ENCODE measurements at places on chromosomes 4 and X.

DNA sequence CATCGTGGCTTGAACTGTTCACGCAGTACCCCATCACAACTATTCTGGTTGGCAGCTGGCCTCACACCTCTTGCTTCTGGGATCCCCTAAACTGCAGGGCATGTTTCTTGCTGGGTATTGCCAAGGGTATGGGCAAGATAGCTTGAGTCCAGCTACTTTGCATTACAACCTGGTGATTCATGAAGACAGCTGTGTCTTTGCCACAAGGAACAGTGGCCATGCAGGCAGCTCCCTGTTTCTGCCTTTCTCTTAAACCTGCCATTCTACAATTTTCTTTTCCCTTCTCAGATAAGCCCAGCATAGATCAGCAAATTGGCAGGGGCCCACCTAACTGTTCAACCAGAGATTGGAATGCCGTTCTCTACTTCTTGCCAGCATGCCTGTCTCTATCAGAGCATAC lies 42.8 kb downstream of the TENM3 start:
- DNase-seq: no peak

- no peak for DNase-seq
Observed at GRCh38 chr4:11004818-11005217, 320.2 kb upstream of the CLNK start.

DNA sequence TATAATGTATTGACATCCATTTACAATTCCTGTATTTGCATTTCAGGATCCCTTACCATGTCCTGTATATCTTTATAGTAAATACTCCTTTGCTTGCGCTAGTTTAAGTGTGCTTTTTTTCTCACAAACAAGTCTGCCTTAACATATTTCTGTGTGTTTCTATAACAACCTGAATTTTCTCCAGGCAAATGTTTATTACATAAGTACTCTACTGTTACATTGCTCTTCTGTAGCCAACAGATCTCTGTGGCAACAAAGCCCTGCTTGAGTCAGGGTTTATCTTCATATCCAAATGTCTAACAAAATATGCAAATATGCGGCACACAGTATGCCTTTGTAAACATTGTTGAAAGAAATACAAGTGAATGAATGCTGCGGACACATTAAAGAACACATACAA lies 625.5 kb downstream of the TLL1 start:
- no peak for DNase-seq

DNA sequence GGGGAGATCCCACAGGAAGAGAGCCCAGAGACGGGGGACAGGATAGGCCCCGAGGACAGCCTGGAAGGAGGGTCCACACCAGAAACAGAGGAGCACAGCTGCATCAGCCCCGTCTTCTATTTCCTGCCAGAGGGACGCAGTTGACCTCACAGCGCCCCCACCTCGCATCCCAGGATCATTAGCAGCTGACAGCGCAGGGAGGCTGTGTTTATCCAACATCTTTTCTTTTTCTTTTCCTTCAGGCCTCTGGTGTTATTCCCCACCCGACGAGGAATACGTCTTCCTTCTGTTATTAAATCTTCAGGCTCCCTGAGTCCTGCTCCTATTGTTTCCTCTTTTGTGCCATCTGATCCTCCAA lies 75.4 kb downstream of the DCHS2 start:
- no peak for DNase-seq

GRCh38 chr4:5893591-5893990 lies 705 bp upstream of the CRMP1 start:
- no peak for DNase-seq

- no peak for DNase-seq
Observed at GRCh38 chr4:122602277-122603142, 18.4 kb downstream of the IL21 start.

DNA sequence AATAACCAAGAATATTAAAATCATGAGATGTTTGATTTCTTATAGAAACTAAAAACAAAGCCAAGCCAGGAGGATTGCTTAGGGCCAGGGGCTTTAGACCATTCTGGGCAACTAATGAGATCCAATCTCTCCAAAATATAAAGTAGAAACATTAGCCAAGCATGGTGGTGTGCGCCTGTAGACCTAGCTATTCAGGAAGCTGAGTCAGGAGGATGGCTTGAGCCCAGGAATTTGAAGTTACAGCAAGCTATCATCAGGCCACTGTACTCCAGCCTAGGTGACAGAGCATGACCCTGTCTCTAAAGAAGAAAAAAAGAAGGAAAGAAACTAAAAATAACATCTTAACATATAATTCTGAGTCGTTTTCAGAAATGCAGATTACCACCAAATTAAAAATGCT lies 96.7 kb downstream of the NAF1 start:
- no peak for DNase-seq

DNA sequence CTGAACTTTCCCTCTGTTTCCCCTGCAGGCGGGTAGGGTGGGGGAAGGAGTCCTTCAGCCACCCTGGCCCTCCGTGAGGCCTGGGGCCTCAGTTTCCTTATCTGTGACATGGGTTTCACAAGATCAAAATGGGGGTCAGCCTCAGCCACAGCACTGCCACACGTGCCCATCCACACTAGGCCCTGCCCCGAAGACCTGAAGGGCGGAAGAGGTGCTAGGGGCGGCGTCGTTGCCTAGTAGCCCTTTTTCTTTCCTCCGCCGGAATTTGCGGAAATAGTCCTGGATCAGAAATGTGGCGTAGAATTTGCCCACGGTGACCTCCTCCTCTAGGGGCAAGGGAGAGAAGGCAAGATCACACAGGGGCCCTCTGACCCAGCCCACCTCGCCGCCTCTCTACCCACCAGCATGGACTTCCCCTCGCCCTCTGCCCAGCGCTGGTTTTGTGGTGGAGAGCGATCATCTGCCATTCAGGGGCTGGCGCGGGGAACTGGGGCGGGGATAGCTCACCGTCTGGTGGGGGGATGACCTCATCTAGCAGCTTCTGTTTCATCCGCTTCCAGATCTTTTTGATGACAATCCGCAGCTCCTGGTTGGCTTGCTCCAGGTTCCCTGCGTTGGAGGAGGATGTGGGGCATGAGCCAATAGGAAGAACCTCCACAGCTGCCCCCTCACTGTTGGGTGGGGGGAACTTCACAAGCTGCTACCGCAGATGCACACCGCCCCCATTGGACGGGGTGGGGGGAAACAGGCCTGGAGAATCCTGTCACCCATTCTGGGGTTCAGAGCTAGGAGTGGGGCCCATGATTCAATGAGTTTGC lies 9.7 kb upstream of the SYP start:
- no peak for DNase-seq

- DNase-seq: no peak
Observed at GRCh38 chr4:80070880-80071603, 2.0 kb downstream of the ANTXR2 start.

GRCh38 chrX:71053217-71053621 lies 14.9 kb downstream of the SNX12 start:
- DNase-seq: no peak

- DNase-seq: no peak
Observed at GRCh38 chr4:153217440-153217839, 13.2 kb downstream of the TRIM2 start.

DNA sequence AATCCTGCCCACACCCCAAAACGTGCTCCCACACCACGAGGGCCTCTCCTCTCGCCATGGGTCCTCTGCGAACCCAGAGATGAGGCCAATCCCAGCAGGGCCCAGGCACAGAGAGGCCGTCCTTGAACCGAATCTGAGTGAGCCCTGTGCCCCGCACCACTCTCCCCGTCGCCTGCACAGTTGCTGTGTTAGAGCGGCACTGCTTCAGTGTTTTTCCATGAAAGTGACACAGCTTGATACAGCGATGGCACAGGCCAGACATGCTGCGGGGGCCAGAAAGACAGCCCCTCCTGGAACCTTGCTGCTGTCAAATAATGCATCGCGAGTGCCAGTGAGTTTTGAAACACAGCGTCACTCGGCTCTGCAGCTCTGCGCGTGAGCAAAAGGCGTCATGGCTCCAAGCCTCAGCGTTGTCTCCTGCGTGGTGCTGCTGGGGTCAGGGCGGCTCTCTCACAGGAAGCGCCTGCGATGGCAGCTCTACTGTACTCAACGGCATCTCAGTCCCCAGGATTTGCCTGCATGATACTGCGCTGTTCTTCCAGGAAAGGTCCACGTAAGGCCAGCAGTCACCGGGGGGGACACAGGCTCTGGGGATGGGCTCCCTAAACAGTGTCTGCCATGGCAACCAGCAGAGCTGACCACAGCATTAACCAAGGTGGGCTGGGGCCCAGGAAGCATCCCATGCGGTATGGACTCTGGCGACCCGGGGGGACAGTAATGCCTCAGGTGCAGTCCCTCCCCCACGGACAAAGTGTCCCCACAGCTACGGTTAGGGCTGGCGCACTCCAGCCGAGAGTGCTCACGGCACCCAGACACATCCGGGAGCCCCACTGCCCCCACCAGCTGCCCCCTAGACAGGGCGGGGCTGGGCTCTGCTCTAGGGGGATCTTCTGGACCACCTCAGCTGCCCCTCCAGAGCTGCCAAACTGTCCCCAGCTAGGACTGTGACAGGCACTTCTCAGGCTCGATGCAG lies 63.1 kb downstream of the ACOX3 start:
- no peak for DNase-seq

GRCh38 chr4:104589264-104589868 lies 94.7 kb upstream of the CXXC4 start:
- no peak for DNase-seq

GRCh38 chrX:150536455-150537116 lies 31.8 kb upstream of the MTM1 start:
- no peak for DNase-seq

- DNase-seq: no peak
Observed at GRCh38 chr4:109967798-109968520, 55.3 kb downstream of the EGF start.

GRCh38 chr4:84647312-84647884 lies 64.5 kb downstream of the CDS1 start:
- DNase-seq: no peak

DNA sequence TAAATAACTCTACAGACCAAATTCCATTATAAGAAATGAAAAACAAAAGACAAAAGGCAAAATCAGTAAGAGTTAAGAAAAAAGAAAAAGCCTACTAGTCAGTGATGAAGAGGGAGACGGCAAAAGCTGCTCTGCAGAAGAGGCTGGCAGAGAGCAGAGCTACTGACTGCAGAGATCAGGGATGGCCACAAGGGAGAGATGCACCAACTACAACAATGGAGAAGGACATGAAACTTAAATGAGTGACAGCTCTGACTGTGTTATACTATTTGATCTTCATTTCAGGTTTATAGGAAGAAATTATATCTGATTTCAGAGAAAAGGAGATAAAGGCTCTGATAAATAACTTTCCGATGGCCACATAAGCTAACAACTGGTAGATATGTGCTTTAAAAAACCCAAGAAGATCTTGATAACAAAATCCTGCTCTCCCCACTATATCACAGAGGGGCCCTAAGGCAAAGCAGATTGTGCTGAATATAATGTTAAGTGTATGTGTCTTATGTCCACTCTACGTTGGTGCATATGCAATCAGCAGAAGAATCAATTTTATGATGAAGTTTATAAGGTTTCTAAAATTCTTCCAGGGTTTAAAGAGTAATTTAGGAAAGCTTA lies 58.4 kb upstream of the COX18 start:
- DNase-seq: no peak

DNA sequence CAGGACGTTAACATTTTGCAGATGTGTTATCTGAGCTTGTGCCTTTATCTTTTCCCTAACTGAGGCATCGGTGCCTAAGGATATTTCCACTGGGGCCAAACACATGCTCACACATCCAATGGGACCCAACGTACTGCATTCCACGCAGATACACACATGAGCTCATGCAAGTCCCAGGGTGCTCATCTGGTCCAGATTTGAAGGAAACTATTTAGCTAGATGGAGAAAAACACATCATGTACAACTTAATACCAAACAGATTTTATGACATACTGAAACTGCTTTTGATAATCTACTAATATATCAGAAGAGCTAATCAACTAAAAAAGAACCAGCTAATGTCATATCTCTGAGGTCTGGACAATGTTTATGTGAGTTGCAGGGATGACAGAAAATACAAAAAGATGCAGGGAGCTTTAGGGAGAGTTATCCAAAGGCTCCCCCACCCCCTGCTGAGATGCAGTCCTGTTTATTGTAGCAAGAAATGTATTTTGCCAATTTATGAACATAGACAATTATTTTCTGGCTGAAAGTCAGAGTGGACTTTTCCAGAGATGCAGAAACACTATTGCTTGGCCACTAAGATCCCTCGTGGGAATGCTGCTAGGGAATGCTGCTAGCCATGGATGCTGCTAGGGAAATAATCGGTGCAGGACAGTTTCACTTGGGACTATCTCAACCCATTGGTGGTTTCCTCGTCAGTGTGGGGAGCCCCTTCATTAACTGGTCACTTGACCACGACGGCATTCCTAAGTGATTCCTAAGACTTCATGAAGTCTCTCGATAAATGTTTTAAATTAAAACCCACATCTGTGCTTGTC lies 172.8 kb downstream of the SMIM20 start:
- DNase-seq: no peak

DNA sequence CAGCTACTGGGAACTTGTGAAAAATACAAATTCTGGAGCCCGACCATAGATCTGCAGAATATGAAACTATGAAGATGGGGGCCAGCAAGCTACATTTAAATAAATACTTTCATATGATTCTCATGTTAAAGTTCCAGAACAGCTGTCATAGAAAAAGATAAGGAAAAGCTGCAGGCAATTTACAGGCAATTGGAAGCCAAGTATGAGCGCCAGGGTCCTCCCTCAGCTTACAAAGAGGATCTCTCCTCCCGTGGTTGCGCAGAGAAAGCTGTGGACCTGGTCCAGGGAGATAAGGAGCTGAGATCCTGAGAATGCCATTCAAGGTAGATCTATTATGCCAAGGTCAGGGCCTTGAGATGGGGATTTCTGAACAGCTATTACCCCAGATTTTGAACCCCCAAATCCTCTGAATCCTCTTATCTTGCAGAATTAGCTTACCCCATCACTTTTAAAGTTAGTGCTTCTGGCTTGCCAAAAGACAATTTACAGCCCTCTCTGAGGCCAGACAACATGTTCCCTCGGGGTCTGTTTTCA lies 25.6 kb upstream of the FRAS1 start:
- DNase-seq: no peak

- no peak for DNase-seq
Observed at GRCh38 chrX:130321550-130321949, 18.2 kb upstream of the SLC25A14 start.

DNA sequence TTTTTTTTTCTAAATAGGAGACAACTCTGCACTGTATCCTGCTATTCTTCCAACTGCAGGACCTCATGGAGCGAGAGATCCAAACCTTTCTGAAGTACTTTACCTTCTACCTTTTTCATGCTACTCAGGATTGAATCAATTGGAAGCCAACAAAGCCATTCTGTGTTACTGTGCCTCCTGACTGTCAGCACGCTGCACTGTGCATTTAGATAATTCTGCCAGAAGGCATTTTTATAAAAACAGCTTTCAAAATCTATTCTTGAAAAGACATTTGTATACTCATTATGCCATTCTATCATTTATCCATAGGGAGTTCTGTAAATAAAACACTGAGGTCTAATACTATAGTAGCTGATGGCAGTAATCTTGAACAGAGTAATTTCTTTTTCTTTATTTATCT lies 142.8 kb downstream of the SLIT2 start:
- no peak for DNase-seq

- no peak for DNase-seq
Observed at GRCh38 chrX:140087875-140088274, 122.6 kb upstream of the CXorf66 start.
